ENCODE measurements at places on chromosomes 12 and 14.

GRCh38 chr12:107417004-107417403 lies 268.6 kb upstream of the PWP1 start:
- no peak for DNase-seq

DNA sequence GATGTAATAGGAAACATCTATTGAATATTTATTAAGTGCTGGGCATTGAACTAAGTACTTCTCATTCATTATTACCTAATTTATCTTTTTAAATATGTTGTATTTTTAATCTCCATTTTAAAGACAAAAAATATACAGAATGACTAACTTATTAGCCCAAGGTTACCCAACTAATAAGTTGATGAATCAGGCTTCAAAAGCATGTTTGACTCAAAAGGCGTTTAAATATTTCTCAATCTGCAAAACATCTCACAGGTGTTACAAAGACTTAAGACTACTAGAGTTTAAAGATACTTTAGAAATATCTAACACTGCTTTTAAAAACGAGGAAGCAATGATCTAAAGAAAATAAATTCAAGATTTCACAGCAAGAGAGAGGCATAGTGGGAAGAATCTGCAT lies 457.4 kb upstream of the DCN start:
- DNase-seq, result no peak

DNA sequence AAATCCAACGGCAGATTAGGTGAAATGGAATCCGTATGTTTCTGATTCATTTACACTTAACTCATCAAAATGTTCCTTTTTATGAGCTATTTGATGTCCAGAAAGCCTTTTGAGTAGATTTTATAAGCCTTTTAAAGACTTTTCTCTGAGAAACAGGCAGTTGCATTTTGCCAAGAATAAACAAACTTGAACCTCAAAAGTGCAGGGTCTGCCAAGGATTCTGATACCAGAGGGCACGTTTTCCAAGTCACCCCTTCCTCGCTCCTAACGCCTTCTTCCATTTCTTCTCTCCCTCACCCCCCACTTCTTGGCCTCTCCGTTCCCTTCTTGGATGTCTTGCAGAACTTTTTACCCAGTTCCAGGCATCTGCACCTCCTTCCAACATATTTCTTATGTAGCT lies 200.6 kb upstream of the TBX3 start:
- no peak for DNase-seq

- DNase-seq, result no peak
Observed at GRCh38 chr12:61821381-61821780, 438.8 kb upstream of the USP15 start.

GRCh38 chr14:21101802-21102413 lies 1.0 kb downstream of the TMEM253 start:
- DNase-seq, result peak; percentile 28
